ENCODE measurements at places on chromosomes 3 and 15. TPM values are rescaled to one million over a fixed set of nuclear protein-coding genes. Genes with fewer than 3 reads are reported as not detected.

- no peak for DNase-seq
- peak overlapping the region; percentile 96 for H3K27ac ChIP-seq
- H3K27me3 ChIP-seq = peaks cover 2% of the 10 kb centered on the region
These were observed 34.3 kb upstream of the CD47 start for GRCh38 chr3:108125153-108125543.

GRCh38 chr3:77889616-77890015, 849.7 kb downstream of the ROBO2 start:
- H3K27me3 ChIP-seq = no peaks in the 10 kb centered on the region
- H3K4me1 ChIP-seq = no peaks in the 10 kb centered on the region
- no peaks in the 10 kb centered on the region for H3K36me3 ChIP-seq

DNA sequence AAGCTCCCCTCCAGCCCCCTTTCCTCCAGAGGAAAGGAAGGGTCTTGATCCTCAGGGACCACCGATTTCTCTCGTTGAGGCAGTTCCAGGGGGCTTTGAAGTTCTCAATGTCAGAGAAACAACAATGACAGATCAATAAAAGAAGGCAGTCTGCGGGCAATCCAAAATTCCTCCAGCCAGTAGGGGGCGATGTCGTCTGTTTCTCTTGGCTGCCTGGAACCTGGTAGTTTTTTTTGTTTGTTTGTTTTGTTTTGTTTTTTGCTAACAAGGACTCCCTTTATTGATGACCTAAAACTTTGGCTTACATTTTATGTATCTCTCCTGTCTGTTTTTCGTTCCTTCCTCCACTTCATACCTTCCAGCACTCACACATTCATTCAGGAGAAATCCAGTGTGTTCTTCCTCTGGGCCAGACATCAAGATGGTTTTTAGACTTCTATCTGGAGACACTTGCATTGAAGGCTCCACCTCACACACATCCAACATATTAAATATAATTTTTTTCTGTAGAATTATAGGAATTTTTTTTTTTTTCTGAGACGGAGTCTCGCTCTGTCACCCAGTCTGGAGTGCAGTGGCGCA, 276.6 kb downstream of the RPLP1 start:
- H3K27ac ChIP-seq = no peak overlapping the region
- H3K4me1 ChIP-seq = peaks cover 59% of the 10 kb centered on the region
- DNase-seq = peak; percentile 55
- peaks cover 14% of the 10 kb centered on the region for H3K27me3 ChIP-seq
- H3K36me3 ChIP-seq = no peaks in the 10 kb centered on the region

GRCh38 chr3:130963878-130964277, 62.7 kb downstream of the ASTE1 start:
- H3K27ac ChIP-seq = no peak overlapping the region
- H3K4me1 ChIP-seq = no peaks in the 10 kb centered on the region
- no peak overlapping the region for H3K4me3 ChIP-seq
- H3K36me3 ChIP-seq = peaks cover 44% of the 10 kb centered on the region
- H3K27me3 ChIP-seq = no peaks in the 10 kb centered on the region
- DNase-seq = no peak

Gene MLF1
- 0.83 TPM for total RNA-seq
